ENCODE measurements at places on chromosomes 2 and 18. TPM values are rescaled to one million over a fixed set of nuclear protein-coding genes. Genes with fewer than 3 reads are reported as not detected.

FBXO41 gene
- 8.1 TPM for total RNA-seq

RMDN2 gene
- total RNA-seq, result 9.3 TPM

BOLL gene
- not detected for total RNA-seq

NRP2 gene
- 83.6 TPM for total RNA-seq

GALR1 gene
- total RNA-seq, result not detected

HS6ST1 gene
- total RNA-seq, result 141 TPM

TBC1D8 gene
- total RNA-seq, result 12.7 TPM

INPP5D gene
- 9.4 TPM for total RNA-seq

- peaks cover 6% of the 10 kb centered on the region for H3K27me3 ChIP-seq
- no peak overlapping the region for H3K27ac ChIP-seq
- no peak for DNase-seq
- no peaks in the 10 kb centered on the region for H3K36me3 ChIP-seq
- no peak overlapping the region for H3K4me3 ChIP-seq
Observed at GRCh38 chr2:227228061-227228667, 63.7 kb downstream of the COL4A3 start.

DNA sequence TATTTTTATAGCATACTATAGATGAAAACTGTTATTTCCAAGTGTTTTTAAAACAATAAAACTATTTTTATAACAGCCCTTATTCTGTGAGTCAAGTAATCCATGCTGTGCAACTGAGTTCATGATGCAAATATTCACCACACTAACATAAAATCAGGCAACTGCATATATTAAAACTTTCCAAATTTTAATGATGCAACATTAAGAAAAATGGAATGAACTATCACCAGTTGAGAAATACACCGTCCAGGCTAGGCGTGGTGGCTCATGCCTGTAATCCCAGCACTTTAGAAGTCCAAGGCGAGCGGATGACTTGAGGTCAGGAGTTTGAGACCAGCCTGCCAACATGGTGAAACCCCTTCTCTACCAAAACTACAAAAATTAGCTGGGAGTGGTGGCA lies 114.5 kb downstream of the CDH2 start:
- H3K27me3 ChIP-seq, result no peaks in the 10 kb centered on the region
- no peaks in the 10 kb centered on the region for H3K36me3 ChIP-seq
- no peak for DNase-seq
- peaks cover 18% of the 10 kb centered on the region for H3K4me1 ChIP-seq
- no peak overlapping the region for H3K4me3 ChIP-seq

DNA sequence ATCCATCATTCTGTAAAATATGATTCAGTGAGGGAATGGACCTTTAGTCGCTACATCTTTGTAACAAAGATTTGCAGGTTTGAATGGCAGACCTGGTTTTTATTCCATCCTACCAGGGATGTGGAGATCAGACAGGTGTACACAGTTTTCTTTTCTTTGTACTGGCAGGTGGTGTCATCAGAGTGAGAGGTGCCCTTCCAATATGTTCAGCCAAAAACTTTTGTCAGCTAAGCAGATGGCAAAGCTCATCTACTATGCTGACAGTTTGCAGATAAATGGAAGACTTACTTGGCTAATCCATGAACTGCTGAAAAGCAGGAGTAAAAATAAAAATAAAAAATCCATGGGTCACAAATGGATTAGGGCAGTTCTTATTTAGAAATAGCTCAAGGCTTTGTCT lies 185.5 kb upstream of the DOK6 start:
- no peak for DNase-seq
- H3K36me3 ChIP-seq, result no peaks in the 10 kb centered on the region
- no peak overlapping the region for H3K4me3 ChIP-seq
- H3K27me3 ChIP-seq, result no peaks in the 10 kb centered on the region

GRCh38 chr2:132692816-132693215 lies 22.8 kb upstream of the LYPD1 start:
- no peaks in the 10 kb centered on the region for H3K36me3 ChIP-seq
- H3K4me3 ChIP-seq, result no peak overlapping the region
- peaks cover 7% of the 10 kb centered on the region for H3K27me3 ChIP-seq
- no peaks in the 10 kb centered on the region for H3K4me1 ChIP-seq
- DNase-seq, result no peak

- peaks cover 15% of the 10 kb centered on the region for H3K4me1 ChIP-seq
- H3K27me3 ChIP-seq, result peaks cover 4% of the 10 kb centered on the region
- H3K27ac ChIP-seq, result no peak overlapping the region
- no peak for DNase-seq
Observed at GRCh38 chr18:45608400-45608799, 6.9 kb upstream of the SLC14A2 start.

DNA sequence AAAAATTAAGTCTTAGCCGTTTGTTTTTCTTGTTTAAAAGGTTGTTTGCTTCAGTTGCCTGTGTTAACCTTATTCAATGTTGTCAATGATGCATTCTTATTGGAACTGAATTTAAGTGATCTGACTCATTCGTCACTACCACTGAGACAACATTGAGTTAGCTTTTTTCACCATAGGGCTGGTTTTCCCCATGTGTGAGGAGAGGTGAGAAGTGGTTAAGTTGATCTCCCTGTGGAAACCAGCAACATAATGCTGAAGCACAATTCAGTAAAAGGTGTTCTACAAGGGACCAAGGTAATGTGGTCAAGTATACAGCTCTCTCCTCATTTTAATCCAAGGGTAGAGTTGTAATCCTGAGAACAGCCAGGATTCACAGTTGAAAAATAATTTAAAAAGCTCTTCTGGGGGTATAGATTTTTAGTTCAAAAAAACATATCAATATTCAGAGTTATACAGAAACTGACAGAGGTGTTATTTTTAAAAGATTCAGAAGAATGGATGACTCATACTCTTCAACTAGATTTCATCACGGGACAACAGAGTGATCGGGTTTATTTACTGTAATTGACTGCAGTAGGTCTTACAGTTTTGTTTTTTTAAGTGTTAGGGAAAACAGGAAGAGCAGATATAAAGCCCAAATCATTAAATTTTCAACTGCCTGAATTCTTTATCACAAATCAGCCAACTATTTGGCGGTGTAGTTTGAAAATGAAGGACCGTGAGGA lies 12.6 kb downstream of the NOP58 start:
- H3K27ac ChIP-seq, result no peak overlapping the region
- peaks cover 25% of the 10 kb centered on the region for H3K36me3 ChIP-seq
- H3K4me3 ChIP-seq, result no peak overlapping the region
- no peaks in the 10 kb centered on the region for H3K27me3 ChIP-seq

DNA sequence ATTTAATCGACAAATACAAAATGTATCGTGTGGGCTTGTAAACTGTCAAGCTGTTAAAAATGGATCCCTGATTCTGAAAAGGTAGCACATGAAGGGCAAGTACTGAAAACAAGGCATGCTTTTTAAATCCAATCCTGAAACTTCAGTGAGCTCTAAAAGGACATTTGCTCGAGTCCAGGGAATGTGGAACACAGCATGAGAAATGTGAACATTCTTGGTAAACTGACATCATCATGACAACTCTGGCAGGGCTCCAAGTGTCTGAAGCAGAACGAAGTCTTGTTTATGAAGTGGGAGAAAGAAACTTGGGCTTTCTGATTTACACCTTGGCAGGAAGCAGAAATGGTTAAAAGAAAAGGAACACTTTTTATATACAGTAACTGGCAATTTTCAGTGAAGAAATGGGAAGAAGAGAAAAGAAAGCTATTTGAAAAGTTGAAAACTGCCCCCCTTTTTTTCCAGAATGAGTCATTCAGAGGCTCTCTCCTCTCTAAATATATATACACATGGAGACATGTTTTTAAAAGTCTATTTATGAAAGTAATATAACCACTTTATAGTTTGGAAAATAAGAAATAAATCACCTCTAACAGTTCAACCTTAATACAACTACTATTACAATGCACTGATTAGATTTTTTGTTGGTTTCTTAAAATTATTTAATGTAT lies 120.8 kb downstream of the GAREM1 start:
- H3K27me3 ChIP-seq, result no peaks in the 10 kb centered on the region
- H3K4me1 ChIP-seq, result peaks cover 58% of the 10 kb centered on the region
- peak; percentile 81 for DNase-seq

DNA sequence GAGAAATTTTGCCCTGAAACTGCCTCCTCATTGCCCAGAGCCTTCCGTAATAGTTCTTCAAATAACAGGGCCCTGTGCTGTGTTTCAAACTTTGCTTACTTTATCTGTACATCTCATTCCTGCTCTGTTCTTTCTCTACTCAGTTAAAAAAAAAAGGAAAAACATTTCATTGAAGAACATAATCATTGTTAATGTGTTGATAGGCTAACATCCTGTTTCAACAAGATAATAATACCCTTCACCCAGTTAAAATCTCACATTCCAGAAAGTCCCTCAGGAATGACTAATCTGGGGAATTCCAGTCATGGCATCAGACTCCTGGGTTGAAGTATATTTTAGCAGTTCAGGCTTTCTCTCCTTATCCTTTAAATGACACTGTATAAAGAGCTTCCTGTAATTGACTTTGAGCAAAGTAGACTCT lies 45.6 kb upstream of the ITGAV start:
- H3K4me1 ChIP-seq, result peaks cover 17% of the 10 kb centered on the region
- H3K4me3 ChIP-seq, result no peak overlapping the region
- no peaks in the 10 kb centered on the region for H3K27me3 ChIP-seq

DNA sequence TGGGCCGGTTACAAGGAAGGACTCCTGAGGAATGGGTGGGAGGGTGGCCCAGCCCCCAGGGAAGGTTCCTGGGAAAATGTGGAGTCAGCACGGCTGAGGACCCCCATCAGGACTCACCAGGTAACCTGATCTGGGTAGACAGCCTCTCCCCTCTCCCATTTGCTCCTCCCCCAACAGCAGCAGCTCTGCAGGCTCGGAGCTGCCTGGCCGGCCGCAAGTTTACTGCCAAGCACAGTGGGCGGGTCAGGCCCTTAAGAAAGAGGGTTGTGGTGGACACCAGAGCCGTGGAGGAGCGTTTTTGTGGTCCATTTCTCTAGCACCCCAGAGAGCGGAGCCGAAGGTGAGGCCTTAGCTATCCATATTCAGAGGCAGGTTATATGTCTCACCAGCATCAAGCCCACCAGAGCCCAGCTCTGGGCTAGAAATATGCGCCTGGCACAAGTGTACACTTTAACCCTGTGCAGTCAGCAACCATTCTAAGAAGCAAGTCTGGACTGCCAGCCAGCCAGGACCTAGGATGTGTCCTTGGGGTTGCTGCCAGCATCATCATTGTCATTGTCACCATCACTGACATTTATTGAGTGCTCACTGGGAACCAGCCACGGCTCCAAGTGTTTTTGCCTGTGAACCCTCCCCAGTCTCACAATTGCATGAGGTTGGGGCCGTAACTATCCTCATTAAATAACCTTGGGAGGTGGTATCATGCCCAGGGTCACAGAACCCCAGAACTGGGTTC lies 190.1 kb downstream of the KLHL29 start:
- H3K4me3 ChIP-seq, result no peak overlapping the region
- peaks cover 5% of the 10 kb centered on the region for H3K27me3 ChIP-seq
- DNase-seq, result no peak

GRCh38 chr2:159101755-159102489 lies 133.5 kb downstream of the TANC1 start:
- H3K4me3 ChIP-seq, result no peak overlapping the region
- no peaks in the 10 kb centered on the region for H3K27me3 ChIP-seq
- peak overlapping the region; percentile 67 for H3K27ac ChIP-seq
- H3K4me1 ChIP-seq, result peaks cover 50% of the 10 kb centered on the region
- peaks cover 8% of the 10 kb centered on the region for H3K36me3 ChIP-seq

- H3K36me3 ChIP-seq, result no peaks in the 10 kb centered on the region
- H3K4me3 ChIP-seq, result no peak overlapping the region
- H3K27ac ChIP-seq, result no peak overlapping the region
- peaks cover 15% of the 10 kb centered on the region for H3K4me1 ChIP-seq
- no peak for DNase-seq
- H3K27me3 ChIP-seq, result peaks cover 6% of the 10 kb centered on the region
Observed at GRCh38 chr2:201955702-201956141, 77.9 kb upstream of the FZD7 start.

DNA sequence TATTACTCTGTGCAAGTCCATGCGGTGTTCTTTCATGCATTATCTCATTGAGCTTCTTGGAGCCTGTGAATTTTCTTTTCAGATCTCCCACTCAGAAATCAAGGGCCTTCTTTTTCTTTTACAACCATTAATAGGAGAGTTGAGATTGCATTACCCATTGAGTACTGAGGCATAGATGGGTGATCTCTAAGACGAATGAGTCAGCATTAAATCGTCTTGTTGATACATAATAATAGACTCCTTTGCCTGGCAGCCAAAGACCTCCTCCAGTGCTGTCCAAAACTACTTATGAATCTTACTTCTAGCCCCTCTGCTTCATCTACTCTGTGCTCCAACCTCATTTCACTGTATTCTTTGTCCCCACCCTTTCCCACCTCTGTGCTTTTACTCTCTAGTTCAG lies 180.5 kb downstream of the AGPS start:
- no peaks in the 10 kb centered on the region for H3K36me3 ChIP-seq
- no peak overlapping the region for H3K4me3 ChIP-seq
- peaks cover 27% of the 10 kb centered on the region for H3K4me1 ChIP-seq
- no peak for DNase-seq
- H3K27me3 ChIP-seq, result no peaks in the 10 kb centered on the region

- peaks cover 31% of the 10 kb centered on the region for H3K4me1 ChIP-seq
- no peak overlapping the region for H3K4me3 ChIP-seq
- no peak for DNase-seq
Observed at GRCh38 chr2:201968050-201968449, 65.6 kb upstream of the FZD7 start.

GRCh38 chr2:42957109-42957860 lies 164.9 kb upstream of the HAAO start:
- H3K4me1 ChIP-seq, result peaks cover 22% of the 10 kb centered on the region
- no peaks in the 10 kb centered on the region for H3K27me3 ChIP-seq
- no peaks in the 10 kb centered on the region for H3K36me3 ChIP-seq
- no peak overlapping the region for H3K27ac ChIP-seq
- no peak for DNase-seq

DNA sequence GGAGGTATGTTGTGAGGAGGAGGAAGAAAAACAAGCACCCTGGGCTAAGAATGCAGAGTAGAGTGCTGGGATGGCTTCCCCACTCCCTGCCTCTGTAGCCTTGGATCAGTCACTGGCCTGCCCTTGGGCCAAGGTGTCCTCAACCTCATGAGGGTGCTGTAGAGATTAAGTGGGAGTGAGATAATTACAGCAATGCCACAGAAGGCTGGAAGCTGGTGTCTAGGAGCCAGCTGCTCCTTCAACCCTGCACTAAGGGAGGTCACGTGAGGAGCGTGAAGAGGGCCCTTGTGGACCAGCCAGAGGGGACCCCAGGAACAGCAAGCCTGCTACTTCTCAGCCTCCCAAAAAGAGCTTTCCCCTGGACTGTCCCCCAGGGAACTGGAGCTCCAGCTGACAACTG lies 95.2 kb downstream of the TTC32 start:
- H3K36me3 ChIP-seq, result no peaks in the 10 kb centered on the region
- peaks cover 6% of the 10 kb centered on the region for H3K4me1 ChIP-seq
- H3K27me3 ChIP-seq, result no peaks in the 10 kb centered on the region
- no peak overlapping the region for H3K27ac ChIP-seq

GRCh38 chr2:19689646-19690168 lies 212.1 kb downstream of the TTC32 start:
- no peak for DNase-seq
- H3K4me1 ChIP-seq, result no peaks in the 10 kb centered on the region
- H3K36me3 ChIP-seq, result no peaks in the 10 kb centered on the region
- H3K27me3 ChIP-seq, result peaks cover 12% of the 10 kb centered on the region

Measured in mesothelial cell of epicardium (in vitro differentiated cells).